ENCODE measurements at places on chromosomes 5 and 9.

- no peak for DNase-seq
Measured at GRCh38 chr9:130128251-130128650, 44.0 kb upstream of the NCS1 start.

GRCh38 chr5:68288707-68289134, 73.2 kb downstream of the PIK3R1 start:
- DNase-seq = no peak

DNA sequence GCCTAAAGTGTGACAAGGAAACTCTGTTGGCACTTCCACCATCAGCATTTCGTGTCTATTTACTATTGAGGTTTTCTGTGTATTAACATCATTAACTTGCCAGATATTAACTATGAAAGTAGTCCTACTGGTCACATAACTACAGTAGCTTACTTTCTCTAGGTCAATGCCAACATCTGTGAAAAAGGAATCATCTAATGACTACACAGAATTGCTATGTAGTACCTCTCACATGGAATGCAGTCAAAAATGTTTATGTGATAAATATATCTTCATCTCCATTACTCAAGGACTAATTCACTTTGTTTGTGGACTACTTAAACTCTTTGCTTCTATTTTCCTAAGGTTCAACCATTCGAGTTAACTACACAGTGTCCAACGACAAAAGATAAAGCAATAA, 2.1 kb downstream of the SCAI start:
- no peak for DNase-seq

- DNase-seq = no peak
Measured at GRCh38 chr5:110823571-110823970, 84.8 kb downstream of the SLC25A46 start.

- no peak for DNase-seq
Measured at GRCh38 chr5:378976-379742, 57.6 kb downstream of the AHRR start.

- DNase-seq = no peak
Measured at GRCh38 chr9:95197692-95198271, 119.7 kb downstream of the FANCC start.

GRCh38 chr9:137227054-137227852, at the start of gene RNF224:
Gene RNF224 (plus strand): TSS chr9:137227502. CDS start chr9:137228336, 834 bp downstream.
- peak; percentile 38 for DNase-seq

DNA sequence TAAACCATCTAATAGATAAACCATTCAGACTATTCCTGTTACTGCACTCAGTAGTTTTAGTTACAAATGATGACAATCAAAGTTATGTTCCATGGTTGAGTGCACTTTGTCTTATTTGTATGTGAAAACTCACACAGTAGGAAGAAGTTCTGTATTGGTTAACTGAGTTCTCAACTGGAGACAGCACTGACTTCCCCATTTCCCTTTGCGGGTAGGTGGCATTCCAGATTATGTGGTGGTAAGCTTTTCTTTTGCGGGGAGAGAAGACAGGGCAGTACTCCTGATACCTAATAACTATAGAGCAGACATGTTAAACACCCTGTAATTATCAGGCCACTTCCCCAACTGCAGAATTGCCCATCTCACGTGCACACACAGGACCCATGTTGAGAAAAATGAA, 24.4 kb downstream of the TARS1 start:
- no peak for DNase-seq

- DNase-seq = no peak
Measured at GRCh38 chr9:80156756-80157472, 585.1 kb downstream of the TLE4 start.

DNA sequence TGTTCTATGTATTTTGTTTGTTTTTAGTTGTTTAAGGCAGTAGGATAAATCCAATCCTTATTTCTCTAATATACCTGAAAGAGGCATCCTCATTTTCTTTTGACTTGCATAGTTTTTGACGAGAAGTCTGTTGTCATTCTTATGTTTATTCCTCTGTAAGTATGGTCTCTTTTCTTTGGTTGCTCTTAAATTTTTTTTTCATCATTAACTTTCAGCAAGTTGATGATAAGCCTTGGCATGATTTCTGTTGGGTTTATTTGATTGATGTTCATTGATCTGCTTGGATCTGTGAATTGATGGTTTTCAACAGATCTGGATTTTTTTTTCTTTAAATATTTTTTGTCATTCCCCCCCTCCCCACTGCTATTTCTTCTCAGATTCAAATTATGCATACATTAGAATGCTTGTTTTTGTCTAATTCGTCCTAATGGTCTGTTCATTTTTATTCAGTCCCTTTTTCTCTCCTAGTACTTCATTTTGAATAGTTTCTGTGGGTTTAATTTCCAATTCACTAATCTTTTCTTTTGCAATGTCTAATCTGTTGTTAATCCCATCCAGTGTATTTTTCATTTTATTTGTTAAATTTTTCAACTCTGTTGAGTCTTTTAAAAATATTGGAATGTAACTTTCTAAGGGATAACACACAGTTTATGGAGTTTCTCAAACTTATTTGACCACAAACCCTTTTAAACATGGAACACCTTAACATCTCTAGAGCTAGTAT, 495.9 kb downstream of the CSNK1G3 start:
- no peak for DNase-seq

GRCh38 chr5:98638111-98638510, 135.4 kb upstream of the RGMB start:
- no peak for DNase-seq

DNA sequence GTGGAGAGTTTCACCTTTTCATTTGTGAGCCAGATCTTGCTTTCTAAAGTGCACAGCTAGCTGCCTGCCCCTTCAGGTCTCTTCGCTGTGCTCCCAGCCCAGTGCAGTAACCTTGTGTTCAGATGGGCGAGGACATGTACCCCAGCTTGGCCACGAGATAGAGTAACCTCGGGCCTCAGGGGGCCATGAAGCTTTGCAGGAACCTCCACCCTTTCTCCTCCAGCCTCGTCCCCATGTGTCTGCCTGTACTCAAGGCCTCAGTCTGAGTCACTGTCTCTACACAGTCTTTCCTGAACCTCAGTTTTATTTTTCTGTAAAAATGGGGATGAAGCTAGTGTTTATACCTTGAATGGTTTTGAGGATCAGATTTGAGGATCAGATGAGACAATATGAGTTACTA, 37.9 kb downstream of the ERGIC1 start:
- no peak for DNase-seq

DNA sequence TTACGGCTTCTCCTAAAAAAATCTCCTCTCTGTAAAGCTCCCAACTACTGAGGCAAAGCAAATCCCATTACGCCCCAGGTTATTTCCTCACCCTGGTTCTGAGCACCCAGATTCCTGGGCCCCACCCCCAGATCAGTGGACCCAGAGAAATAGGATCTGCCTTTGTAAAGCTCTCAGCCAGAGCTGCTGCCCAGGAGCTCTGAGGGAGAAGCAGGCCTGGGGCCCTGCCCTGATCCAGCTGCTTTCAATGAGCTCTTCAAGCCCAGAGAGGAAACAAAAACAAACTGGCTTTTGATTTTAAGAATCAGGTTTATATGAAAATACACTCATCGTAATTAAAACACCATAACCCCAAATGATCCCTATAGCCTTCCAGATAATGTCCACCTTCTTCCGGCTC, 124.5 kb downstream of the C5orf15 start:
- no peak for DNase-seq

DNA sequence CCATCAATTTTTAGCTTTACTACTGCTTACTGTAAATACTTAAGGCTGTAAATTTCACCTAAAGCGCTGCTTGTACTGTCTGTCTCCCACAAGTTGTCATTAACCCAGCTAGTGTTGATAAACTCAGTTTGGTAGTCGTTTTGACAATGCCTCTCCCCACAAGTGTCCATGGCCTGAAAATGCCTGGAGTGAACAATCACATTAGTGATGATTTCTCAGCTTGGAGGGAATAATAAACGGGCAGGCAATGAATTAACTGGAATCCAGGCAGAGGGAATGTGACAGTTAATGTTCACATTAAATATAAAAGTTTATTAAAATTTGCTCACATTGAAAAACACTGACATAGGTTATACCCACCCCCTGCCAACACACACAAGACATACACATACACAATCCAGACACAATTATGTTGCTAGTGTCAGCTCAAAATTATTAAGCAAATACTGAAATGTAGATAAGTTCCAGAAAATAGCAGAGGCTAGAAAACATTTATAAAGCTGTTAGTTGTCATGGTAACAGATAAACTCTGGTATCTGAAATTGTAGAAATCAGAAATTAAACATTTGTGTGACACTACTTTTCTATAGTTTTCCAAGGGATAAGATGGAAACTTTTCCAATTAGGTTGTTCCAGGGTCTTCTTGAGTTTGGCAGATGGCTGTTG, 341.9 kb downstream of the DIRAS2 start:
- no peak for DNase-seq

DNA sequence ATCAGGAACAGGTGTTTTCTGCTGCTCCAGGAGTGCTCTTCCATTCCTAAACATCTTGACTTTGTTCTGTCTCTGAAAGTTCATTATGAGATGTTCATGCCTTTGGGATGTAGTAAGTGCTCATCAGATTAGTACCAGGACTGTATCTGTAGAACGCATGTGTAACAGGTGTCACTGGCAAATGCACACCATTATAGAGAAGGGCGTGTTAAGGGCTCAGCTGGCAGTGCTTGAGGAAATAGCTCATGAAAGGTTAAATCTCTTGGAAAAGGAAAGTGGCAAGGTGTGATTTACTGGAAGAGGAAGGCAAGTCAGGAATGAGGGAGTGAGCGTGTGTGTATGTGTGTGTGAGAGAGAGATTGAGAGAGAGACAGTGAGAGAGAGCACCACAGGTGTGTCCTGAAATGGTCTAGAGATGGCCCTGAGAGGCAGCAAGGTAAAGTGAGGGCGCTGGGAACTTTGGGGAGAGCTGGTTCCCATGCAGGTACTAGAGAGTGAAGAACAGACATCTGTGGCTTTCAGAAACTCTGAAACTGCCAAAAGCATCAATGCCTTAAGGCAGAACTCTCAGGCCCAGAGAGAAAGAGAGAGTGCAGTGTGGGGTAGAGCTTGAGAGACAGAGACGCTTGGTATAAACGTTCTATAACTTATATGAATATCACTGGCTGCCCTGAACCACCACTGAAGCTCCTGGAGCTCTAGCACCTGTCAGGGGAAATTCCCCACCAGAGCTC, 13.7 kb upstream of the CXCL14 start:
- DNase-seq = no peak

GRCh38 chr5:69444127-69444754, 29.3 kb downstream of the MARVELD2 start:
- DNase-seq = no peak

DNA sequence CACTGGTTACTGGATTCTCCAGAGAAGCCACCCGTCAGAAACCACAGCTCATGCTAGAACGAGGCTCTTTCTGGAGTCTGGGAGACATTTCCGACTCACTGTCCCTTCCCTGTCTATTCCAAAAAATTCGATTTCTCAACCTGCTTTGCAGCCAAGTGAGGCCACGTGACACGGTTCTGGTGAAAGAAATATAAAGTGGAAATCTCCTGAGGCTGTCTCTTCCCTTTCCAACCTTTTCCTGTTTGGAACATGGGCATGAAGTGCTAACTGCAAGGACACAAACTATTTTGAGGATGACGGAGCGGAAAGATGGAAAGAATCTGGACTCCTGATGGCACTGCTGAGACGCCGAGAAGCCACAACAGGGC, 6.1 kb upstream of the PTGS1 start:
- no peak for DNase-seq

- no peak for DNase-seq
Measured at GRCh38 chr9:34507966-34508365, 14.8 kb downstream of the ENHO start.

DNA sequence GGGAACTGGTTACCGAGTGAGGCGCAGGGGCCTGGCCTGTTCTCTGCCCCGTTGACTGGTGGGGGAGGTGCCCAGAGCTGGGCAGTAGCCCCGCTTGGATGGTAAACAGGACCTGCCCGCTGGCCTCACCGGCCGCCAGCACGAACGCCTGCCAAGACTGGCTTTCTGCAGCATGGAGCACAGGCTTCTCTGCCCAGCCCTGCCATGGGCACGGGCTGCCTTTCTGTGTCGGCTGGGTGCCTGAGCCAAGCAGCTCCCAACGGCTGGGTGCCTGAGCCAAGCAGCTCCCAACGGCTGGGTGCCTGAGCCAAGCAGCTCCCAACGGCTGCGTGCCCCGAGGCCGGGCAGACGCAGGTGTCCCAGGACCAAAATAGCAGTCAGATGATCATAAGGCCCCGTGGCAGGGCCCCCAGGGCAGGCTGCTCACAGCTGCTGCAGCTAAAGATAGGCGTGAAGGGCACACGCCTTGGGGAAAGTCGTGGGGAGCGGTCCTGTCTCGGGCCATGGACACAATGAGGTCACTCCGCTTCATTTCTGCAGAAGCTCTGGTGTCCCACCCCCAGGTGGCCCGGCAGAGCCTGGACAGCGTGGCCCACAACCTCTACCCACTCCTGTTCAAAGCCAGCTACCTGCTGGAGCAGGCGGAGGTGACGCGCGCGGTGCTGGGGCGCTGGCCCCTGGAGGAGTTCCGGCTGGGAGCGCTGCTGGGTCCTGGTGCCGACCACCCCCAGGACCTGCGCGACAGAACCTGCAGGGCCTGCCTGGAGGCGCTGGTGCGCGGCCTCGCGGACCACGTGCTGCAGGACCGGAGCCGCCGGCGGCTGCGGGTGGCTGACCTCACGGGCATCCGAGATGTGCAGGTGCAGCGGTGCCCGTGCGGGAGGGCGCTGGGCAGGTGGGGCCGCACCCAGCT, at the start of gene LRRC14B:
TSS of gene LRRC14B (plus strand) at position 460 of the 913 bp plus-strand sequence. CDS start at position 504, 44 bp downstream.
- DNase-seq = peak; percentile 10

DNA sequence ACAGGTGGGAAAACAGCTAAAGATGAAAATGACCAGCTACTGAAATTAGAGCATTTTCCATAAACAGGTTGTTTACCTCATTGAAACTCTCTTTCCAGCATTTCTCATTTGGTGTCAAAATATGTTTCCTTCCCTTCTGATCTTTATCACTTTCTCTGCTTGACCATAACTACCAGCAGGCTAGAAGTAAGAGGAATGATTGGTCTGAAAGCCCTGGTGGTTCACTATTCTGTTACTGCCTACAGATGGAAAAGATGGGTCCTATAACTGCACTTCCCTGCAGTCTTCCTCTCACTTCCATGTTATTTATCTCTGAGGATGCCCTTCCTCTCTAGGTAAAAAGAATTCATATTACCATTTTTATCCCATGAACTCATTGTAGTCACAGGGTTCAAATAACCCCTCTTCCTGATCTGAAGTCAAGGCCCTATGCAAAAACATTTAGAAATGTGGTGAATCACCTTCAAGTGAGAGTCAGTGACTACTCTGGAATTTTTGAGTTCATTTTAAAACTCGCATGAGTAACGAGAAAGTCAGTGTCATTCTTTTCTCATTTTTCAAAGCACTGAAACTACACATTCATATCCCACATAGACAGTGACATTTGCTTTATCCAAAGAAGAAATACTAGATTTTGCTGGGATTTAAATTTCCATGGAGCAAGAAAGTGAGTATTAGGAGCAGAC, 51.7 kb downstream of the ZNF474 start:
- no peak for DNase-seq

DNA sequence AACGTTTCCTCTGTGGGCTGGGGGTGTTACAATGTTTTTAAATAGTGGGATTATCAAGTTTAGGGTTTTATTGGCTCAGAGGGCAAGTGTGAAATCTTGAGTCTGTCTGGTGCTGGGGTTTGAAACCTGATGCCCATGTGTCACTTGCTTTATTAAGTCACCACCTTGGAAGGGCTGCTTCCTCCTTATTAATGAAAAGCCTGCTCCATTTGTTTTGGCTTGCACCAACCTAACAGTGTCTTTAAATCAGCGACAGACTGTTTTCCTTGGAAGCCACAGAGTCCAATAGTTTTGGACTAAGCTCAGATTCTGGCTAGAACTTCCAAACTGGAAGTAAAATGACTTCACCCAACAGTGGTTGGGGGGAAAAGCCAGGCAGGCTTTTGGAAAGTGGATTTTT, 10.7 kb upstream of the PALM2AKAP2 start:
- no peak for DNase-seq
